ENCODE measurements at places on chromosomes 6 and 20.

GRCh38 chr6:31096656-31097055 is 15.7 kb downstream of the C6orf15 start:
- DNase-seq, result no peak

DNA sequence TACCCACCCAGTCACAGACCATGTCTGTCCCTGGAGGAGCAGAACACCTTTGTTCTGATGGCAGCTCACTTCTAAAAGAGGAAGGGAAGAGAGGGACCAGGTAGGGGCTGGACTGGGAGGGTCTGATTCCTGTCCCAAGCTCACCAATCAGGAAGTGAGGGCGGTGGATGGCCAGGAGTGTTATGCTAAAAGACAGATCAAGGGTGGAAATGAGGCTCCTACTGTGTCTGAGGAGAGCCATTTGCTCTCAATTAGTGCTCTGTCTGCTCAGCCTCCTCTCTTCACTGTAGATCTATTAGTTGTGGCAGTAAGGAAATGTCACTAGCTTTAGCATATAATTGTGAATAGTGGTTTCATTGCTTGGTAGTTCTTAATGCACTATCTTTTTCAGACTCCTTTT is 72.5 kb downstream of the ARMC2 start:
- DNase-seq, result no peak

- peak; percentile 16 for DNase-seq
Observed at GRCh38 chr6:133512410-133513016, 271.4 kb downstream of the EYA4 start.

- DNase-seq, result no peak
Observed at GRCh38 chr20:15026759-15027158, 689.3 kb upstream of the FLRT3 start.

DNA sequence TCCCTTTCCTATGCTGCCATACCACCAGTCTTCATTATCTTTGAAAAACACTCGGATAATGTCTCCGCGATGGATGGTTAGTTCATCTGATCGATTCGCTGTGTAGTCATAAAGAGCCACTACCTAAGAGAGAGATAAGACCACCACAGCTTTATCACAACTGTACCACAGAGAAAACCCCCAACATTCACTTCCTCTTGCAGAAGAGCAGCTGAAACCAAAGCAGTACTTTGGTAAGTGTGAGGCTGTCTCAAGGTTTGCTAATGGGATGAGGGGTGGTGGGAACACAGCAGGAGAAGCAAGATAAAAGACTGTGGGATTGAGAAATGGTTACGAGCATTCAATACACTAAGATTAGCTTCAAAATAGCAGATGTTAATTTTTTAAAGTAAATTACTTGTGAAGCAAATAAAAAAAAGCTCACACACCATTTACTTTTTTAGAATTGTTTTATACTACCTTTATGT is 142.1 kb downstream of the MYB start:
- no peak for DNase-seq

DNA sequence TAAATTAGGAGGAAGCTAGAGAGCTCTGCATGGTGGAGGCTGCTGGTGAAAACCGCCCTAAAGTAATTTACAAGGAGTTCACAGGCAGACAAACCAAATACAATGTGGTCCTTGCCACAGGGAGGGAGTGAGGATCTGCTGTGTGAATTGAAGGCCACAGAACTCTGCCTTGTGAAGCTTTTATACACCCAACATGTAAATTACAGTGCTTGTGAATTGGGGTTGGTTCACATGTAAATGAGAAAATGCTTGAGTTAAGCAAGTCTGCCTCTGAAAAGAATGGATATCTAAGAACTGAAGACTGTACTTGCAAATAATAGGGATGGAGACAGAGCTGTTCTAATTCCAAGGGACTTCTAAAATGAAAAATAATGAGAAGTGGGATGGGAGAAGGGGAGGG is 194.2 kb downstream of the SLC35F1 start:
- DNase-seq, result no peak

DNA sequence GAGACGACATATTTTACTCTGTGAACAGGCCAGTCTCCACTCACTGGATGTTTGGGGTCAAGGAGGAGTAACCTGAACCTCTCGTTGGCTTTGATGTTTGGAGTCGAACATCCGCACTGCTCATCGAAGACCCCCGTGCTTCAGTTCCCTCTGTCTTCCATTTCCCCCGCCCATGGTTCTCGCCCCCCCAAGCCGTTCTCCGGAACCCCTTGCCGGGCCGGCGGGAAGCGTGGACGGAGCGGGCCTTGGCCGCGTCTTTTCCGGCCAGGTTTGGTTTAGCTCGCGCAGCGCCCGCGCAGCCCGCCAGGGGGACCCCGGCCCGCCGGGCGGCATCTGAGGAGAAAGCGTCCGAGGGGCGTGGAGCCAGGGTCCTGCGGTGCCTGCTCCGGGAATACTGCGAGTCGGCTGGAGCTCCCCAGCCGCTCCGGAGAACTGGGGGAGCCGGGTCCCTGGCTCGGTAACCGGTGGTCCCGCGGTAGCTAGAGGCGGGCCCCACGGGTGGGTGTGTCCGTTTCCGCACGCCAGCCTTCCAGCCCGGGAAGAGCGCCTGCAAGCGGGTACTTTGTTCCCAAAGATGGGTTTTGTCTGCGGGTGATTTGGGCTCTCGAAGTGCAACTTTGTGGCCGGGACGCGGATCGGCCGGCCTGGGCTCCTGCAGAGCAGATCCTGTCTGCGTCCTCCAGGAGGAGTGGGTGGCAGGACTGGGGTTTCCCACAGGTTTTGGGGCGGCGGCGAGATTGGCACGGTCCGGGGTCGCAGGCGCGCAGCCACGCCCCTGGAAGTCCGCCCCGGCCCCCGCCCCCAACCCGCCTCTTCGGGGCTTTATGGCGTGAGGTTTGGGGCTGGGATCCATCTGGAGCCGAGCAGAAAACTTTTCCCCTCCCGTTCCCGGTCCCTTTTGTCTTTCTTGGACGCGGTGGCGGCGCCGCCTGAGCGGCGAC is at the start of gene TMEM200A:
TSS of gene TMEM200A (plus strand) at position 852 of the 941 bp plus-strand sequence. CDS start 74,406 bp downstream, outside the sequence.
- DNase-seq, result no peak

DNA sequence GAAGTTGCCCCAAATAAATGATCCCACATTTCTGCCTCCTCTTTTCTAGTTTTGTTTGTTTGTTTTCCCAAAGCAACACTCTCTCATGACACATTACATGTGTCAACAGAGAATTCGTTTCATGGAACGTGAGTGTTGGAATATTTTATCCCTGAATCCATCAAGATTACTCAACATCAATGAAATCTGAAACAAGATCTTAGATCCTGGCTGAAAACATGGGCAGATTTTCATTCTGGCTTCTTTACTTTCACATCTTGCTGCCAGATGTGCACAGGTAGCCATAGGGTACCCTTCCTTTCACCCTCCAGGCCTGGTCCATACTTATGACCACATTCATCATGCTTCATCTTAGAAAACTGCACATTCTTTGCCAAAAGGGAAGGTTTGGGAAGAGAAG is 347.0 kb downstream of the DOK5 start:
- DNase-seq, result no peak

DNA sequence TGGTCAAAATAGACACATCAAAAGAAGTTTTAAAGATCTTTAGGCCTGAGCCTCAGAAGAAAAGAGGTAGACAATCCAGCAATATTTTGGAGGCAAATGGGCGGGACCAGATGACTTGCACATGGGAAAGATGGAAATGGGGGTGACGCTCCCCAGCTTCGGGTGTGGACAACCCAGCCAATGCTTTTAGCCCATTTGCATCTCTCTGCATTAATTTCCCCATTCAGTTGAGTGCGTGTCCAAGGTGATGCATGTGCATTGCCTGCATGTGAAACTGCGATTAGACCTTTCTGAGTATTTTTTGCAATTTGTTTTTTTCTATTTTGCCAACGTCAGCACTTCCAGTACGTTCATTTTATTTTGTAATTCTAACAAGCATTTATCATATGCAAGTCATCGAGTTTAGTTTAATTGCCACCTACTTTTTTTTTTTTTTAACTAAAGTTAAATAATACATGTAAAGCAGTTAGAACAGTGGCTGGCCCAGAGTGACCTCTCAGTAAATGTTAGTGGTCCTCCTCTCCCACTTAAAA is 24.2 kb downstream of the PDRG1 start:
- no peak for DNase-seq

- DNase-seq, result no peak
Observed at GRCh38 chr20:21393816-21394519, 3.4 kb downstream of the NKX2-4 start.

- DNase-seq, result no peak
Observed at GRCh38 chr6:105898286-105898685, 187.8 kb upstream of the PRDM1 start.

DNA sequence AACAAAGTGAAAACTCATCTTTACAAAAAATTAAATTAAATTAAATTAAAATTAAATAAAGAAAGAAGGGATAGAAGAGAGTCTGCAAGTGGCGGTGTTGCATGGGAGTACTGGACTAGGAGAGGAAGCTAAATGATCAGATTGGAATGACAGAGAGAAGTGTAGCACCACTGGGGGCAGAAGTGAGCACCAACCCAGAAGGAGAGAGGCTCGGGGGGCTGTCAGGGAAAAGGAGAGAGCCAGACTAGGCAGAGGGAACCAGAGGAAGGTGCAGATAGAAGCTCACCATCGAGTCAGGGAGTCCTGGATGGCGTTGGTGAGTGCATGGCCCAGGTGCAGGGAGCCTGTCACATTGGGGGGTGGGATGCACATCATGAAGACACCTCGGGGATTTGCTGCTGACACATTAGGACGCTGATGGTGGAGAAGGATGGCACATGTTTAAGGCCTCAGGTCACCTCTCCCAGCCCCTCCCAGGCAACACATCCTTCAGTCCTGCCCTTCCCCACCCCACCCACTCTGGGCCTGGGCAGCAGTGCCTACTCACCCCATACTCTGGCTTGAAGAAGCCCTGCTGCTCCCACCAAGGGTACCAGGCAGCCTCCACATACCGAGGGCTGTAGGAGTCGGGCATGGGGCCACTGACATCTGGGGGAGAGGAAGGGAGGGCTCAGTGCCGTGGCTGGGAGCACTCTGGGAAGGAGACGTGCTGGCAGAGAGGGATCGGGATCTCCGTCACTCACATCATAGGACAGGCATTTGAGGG is 4.0 kb downstream of the VARS1 start:
- DNase-seq, result no peak

- no peak for DNase-seq
Observed at GRCh38 chr20:25178563-25179438, 16.7 kb upstream of the ENTPD6 start.

- DNase-seq, result no peak
Observed at GRCh38 chr6:147675281-147675680, 166.8 kb downstream of the SAMD5 start.

- no peak for DNase-seq
Observed at GRCh38 chr6:47710295-47710694, 11.9 kb downstream of the ADGRF4 start.

GRCh38 chr6:156434049-156434794 is 343.0 kb upstream of the ARID1B start:
- no peak for DNase-seq

DNA sequence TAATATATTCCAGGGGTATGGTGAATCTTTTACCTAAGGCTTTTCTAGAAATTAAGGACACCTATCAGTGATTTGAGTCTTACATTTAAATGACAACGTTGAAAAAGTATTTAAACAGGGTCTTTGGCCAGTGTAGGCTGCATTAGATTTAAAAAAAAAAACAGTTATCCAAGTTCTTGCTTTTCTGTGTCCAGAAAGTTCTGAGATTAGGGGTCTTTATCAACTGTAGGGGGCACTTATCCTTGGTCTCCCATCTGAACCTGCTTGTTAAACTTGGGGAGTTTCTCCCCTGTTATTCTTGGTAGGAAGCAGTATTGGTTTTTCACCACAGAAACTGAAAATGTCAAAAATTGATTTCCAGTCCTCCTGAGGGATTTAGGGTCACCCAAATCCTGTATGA is 155.9 kb upstream of the ZNF217 start:
- no peak for DNase-seq

DNA sequence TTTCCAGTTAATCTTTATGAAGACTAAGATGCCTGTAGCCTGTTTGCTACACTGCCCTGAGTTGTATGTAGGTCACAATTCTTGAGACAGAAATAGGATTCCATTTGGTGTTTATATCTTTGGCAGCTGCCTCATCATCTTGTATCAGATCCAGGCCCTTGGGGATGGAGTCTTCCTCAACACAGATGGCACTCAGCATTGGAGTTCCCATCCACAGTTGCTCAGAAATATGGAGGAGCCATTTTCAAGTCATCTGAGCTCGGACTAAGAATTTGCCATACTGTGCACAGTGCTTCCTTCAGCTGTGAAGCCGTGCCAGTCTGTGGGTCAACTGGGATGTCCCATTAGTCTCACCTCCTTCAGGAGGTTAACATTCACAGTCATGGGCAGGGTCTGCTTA is 156.6 kb downstream of the ZDHHC14 start:
- no peak for DNase-seq

DNA sequence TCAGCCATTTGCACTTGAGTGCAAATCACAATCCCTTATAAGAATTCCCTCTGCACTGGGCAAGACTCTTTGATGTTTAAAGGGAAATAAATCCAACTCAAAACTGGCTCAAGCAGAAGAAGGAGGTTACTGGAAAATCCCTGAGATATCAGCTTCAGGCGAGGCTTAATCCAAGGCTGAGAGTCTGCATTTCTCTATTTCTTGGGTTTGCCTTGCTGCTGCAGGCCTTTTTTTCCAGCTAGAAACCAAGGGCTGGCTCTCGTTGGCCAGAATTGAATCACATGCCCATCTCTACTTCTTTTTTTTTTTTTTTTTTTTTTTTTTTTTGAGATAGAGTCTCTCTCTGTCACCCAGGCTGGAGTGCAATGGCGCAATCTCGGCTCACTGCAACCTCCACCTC is 11.7 kb downstream of the HCK start:
- no peak for DNase-seq

All from occipital lobe (tissue), 3 donors.